Stimulated activated CD4-positive, alpha-beta T cell treated with anti-CD3 and anti-CD28 coated beads, TNF-alpha, amount 100 ng/mL, for 24 hours (primary cell): ENCODE measurements at places on chromosomes 2 and 18.

DNA sequence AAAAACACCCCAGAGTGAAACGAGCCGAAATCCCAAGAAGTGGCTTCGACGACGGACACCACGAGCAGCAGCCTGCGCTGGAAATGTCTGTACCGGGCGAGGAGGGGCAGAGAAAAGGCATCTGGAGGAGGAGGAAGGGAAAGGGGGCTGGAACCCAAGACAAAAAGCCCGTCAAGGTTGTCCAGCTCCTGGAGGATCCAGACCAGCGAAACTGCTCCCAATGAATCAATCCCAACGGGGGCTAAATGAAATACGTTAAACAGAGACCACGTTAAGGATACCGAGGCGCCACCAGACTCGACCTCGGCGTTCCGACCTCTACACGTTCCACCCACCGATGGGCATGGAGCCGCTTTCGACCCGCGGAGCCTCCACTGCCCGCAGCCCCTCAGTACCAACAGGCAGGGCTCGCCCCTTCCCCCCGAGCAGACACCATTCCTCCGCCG is 400 bp downstream of the CCDC88A start:
- peak; percentile 4 for DNase-seq

DNA sequence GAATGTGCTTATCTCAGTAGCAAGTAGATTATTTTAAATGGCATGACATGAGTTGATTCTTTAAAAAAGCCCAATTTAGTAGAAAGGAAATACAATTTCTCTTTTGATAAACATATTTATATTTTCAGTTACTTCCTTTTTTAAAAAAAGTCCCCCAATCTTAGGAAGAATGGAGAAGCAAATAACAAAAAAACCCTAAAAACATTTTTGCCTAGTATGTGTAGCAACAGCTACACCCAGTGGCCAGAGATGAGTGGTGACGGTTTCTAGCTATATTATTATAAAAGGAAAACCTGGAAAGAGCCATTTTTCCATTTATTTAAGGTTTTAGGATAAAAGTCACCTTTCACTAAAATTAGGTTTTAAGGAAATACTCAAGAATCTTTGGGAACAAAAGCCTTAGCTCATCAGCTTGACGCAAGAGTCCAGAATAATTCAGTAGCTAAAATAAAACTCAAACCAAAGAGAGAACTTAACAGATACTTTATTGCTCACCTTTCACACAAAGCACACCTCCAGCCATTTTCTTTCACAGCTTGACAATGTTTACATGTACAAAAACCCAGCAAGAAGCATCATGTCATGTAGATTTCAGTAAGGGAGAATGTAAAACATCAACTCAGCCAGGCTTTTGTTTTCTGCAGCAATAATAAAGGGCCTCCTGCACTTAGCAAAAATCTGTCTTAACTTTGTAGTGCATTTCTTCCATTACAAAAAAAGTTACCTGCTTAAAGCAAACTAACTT is 15.7 kb downstream of the FAM98A start:
- DNase-seq, result no peak

GRCh38 chr2:209821806-209822205 is 50.2 kb downstream of the UNC80 start:
- DNase-seq, result no peak

- no peak for DNase-seq
These were observed 316.8 kb downstream of the DCDC2C start for GRCh38 chr2:4020153-4020552.

DNA sequence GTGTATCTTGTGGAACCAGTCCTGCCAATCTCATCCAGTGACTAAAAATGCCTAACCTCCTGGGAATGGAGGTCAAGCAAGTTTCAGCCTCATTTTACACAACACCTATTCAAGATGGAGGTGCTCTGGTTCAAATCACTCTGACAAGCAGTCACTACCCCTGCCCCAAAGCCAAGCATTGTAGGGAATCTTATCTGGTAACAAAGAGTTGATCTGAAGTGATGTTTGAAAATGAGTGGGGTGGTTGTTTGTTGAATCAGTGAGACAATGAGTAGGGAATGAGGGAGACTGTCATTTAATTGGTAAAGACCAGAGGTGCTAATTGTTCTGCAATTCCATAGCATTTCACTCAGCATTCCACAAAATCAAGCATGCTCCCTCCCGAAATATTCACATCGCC is 132.0 kb downstream of the RND3 start:
- DNase-seq, result no peak

GRCh38 chr18:52499644-52500043 is 159.6 kb downstream of the DCC start:
- DNase-seq, result no peak

DNA sequence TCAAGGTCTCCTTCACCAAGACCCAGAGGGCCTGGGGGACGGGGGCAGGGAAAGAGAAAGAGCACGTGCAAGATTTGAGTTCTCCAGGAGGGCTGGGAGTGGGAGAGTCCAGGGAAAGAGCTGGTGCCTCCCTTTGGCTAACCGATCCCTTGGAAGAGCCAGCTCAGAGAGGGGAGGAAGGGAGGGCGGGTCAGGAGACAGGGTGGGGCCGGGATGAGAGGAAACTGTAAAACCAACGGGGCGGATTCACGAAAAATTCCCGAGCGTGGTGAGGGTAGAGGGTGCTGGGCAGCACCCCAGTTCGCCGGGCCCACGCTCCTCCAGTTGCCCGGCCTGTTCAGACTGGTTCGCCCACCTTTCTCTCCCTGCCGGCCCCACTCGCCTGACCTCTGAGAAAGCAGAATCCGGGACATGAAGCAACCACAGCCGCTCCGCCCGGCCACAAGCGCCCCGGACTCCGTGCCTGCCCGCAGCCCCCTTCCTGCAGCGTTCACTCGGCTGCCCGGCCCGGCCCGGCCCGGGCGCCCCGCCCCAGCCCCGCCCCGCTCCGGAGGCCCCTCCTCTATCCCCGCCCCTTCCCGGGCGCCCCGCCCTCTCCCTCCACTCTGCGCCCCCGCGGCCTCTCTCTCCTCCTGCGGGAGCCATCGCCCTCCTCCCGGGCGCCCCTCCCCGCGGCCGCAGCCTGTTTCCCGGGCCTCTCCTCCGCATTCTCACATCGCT is 230.9 kb upstream of the SMAD2 start:
- DNase-seq, result peak; percentile 28

DNA sequence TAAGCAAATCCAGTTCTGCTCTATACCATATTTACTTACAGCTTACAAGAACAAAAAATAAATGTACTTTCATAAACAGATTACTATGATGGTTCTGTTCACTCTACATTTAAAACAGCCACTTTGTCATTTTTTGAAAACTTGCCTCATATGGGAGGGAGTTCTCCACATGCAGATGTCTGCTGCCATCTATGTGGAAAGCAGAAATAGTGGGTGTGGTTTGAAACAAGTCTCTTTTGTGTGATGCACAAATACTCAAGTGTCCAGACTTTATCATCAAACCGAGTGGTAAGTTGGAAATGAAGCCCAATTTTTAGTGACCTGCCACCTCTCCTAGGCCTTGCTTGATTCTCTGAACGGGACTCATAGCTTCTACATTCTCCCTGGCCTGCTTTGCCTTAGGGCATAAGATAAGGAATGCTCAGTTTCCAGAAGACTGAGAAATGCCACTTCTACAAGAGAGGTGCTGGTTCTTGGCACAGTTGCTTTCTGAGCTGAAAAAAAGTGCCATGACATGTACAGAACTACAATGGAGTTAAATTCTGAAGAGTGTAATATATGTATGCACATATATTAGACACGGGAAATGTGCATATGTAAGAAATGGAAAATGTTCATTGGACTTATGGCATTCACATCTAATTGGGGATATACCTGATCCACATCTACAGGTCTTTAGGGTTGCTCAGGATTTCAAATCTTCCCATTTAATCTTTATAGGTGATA is 221.0 kb downstream of the SLC8A1 start:
- DNase-seq, result no peak

DNA sequence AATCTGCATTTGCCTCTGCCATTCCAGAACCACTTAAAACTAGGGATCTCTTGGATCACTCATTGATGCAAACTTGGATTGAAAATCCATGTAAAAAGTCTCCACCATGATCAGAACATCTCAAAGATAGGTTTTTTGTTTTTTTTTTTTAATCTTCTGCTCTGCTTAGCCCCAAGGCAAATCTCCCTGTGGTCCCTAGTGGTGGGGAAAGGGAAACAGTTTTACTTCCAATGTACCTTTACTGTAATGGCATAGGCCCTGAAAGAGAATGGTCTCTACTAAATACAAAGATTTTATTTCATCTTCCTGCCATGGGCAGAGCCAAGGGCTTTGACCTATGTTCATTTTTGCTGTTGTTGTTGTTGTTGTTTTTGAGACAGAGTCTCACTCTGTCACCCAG is 78.4 kb downstream of the KANSL1L start:
- no peak for DNase-seq

- no peak for DNase-seq
These were observed 84.3 kb downstream of the RAPGEF4 start for GRCh38 chr2:172819943-172820342.

- no peak for DNase-seq
These were observed 401.6 kb downstream of the XIRP2 start for GRCh38 chr2:167289651-167290410.

DNA sequence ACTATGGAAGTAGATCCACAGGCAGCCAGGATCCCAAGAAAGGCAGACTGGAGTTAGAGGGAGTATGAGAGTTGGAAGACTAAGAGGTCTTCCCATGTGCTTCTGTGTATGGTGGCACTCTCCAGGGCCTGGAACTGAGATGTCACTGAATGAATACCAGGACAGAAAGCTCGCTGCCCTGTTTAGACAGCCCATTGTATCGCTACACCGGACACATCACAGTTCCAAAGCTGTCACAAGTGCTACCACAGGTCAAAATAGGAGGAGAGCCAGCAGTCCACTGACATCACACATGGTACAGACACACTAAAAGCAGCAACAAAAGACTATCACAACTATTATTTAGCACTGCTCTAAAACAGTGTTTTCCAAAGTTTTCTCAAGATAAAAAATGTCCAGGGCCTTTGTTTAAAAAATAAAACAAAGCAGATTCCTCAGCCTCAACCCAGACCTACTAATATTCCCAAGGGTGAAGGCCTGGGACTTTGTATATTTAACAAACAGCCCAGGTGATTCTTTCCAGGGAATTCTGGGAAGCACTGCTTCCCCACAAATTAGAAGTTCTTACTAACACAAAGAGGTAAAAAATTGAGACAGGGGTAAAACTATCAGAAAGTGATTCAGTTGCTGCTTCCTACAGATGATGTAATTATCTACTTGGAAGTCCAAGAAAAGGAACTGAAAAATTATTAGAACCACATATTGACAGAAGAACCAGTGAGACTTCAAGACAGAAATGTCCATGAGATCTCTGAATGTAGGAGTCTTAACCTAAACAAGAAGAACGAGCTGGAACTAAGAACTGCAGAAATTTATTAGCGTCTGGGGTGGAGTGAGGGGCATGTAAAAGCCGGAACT is 116.0 kb downstream of the DTNB start:
- no peak for DNase-seq

DNA sequence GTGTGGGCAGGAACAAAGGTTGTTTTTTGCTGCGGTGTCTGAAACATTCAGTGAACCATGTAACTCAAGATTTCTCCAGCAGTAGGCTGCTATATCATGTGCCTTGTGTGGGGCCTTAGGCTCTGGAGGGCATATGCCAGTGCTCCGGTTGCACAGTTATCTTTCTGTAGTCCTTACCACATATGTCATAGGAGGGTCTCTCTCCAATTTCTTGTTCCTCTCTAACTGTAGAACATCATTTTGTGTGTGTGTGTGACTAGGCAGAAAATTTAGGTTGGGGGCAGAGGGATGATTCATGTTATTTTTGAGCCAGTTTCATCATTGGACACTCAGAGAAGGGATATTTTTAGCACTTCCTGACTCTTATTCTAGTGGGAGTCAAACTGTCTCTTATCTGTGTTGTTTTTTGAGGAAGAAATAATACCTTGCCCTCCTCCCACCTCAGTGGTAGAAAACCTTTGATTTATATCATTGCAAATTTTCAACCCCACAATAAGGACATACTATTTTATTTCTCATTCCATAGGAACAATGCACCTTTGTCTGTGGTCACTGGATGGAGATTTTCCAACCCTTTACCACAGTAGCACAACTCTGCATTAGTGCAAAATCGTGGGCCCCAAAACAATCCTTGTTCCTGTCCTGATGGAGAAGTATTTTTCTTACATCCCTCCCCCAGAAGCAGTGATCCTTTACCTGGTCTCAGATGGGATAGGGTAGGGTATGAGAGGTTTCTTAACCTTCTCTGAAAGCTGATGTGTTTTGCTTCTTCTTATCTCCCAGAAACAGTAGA is 113.9 kb downstream of the CCDC74A start:
- no peak for DNase-seq

DNA sequence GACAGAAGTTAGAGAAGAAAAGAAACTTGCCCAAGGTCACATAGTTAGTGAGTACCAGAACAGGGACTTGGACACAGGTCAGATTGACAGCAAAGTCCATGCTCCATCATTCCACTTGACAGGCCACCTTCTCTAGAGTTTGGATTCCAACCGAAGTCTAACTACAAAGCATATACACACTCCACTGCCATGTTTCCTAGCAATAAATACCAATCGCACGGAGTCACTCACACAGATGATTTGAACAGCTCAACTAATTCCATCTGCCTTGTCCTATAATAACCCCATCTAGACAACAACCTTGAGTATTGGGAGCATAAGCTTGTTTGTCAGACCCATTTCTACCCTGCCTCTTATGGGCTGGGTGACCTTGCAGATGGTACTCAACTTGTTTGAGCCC is 334.6 kb upstream of the MGAT5 start:
- DNase-seq, result no peak

DNA sequence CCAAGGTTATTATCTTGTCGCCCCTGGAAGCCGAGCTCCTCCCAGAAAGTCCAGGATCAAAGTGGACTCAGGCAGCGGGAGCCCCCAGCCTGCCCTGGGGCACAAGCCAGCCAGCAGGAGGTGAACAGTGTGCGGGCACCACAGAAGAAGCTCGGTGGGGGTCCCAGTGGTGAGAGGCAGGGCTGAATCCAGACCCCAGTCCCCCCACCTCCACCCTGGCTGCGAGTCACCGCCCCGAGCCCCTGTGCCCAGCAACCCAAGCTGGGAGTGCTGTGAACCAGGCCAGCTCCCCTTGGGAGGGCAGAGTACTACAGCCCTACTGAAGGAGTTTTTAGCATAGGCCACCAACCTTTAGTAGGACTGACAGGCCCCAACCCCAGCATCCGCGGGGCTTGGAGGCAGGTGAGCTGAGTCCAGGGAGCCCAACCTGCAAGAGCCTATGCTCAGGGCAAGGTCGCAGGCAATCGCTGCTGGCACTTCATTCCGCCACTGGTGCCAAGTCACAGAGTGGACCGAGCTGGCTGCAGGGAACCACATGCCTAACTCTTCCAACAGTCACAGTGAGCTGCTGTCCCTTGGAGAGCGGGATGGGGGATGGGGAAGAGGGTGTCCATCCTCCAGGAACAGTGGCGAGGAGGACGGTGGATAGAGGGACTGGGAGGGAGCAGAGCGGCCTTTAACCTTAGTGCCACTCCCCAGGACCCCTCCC is 3.0 kb downstream of the PIEZO2 start:
- no peak for DNase-seq

- peak; percentile 43 for DNase-seq
These were observed 98.8 kb downstream of the TRABD2A start for GRCh38 chr2:84781942-84782716.

GRCh38 chr2:61585383-61585782 is 47.2 kb upstream of the XPO1 start:
- no peak for DNase-seq

- no peak for DNase-seq
These were observed 55.1 kb downstream of the MREG start for GRCh38 chr2:215958257-215958656.

- no peak for DNase-seq
These were observed 336.5 kb downstream of the MEIS1 start for GRCh38 chr2:66771359-66771976.
